ENCODE measurements at places on chromosomes 12 and 14. TPM values are rescaled to one million over a fixed set of nuclear protein-coding genes. Genes with fewer than 3 reads are reported as not detected.

- DNase-seq = no peak
Observed at GRCh38 chr14:92635031-92635430, 113.4 kb downstream of the LGMN start.

DNA sequence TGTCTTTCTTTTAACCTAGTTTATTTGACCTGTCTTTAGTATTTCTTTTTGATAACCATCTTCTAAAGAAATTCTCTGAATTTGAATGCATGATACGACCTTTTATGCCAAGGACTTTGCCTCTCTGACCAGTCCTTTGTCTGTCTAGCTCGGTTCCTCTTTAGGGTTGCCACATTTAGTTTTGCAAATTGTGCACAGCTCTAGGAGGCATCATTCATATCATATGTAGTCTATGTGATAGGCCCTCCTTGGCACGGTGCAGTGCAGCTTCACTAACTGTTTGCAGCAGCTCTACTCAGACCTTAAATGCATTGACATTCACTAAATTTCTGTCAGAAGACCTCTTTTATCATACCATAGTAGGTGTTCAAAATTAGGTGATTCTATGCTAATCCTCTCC lies 75.6 kb downstream of the USP15 start:
- no peak for DNase-seq

FAR2 gene
- total RNA-seq = not detected

AKAP5 gene
- total RNA-seq = 1.2 TPM

Data from HFFc6 (cell line).